Memory B cell (primary cell): ENCODE measurements at places on chromosomes 16 and 17.

DNA sequence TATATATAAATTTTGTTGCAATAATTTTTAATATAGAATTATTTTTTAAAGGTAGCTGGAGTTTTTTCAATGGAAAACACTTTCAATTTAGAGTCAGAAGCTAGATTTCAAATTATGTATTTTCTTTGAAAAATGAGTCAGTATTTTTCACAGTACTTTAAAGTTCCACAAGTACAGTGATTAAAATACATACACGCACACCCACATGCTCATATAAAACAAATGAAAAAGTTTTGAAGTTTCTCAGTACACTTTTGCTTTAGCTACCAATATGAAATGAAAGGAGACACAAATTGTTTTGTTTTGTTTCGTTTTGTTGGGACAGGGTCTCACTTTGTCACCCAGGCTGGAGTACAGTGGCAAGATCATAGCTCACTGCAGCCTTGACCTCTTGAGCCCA, 98.6 kb downstream of the CYB561 start:
- no peak for DNase-seq

- no peak for DNase-seq
These were observed 1.4 kb downstream of the MSL1 start for GRCh38 chr17:40122999-40123810.

DNA sequence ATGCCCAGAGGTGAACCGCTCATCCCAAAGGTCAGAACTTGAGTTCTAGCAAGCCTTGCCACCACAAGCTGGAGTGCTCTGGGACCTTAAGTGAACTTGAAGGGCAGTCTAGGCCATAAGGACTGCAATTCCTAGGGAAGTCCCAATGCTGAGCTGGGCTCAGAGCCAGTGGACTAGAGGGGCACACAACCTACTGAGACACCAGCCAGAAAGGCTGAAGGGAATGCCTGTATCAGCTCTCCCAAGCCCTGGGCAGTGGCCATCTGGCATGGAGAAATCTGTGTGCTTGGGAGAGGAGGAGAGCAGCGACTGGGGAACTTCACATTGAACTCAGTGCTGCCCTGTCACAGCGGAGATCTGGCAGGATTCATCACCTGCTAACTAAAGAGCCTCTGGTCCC, 201.3 kb downstream of the CEP112 start:
- no peak for DNase-seq

- DNase-seq, result no peak
These were observed 23.6 kb downstream of the NTN1 start for GRCh38 chr17:9044772-9045463.

DNA sequence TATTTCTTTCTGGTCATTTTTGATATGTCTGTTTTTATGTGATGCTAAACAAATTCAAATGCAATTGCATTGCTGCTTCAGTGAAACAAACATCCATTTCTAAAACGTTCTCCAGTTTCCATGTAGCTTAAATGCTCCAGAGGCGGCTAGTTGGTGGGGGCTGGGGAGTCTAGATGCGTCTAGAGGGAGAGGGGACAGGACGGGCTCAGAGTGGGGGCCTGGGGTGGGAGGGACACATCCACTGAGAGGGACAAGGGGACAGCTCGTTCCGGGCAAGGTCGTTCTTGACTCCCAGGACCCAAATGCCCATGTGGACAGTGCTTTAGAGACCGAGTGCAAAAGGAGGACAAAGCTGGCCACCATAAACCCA, 102.3 kb downstream of the FOXL1 start:
- no peak for DNase-seq
